Head of caudate nucleus (tissue), 42 donors: ENCODE measurements at places on chromosomes 1 and 21.
A peak's percentile ranks its signal among the peaks of the same experiment; 100 is the strongest.

DNA sequence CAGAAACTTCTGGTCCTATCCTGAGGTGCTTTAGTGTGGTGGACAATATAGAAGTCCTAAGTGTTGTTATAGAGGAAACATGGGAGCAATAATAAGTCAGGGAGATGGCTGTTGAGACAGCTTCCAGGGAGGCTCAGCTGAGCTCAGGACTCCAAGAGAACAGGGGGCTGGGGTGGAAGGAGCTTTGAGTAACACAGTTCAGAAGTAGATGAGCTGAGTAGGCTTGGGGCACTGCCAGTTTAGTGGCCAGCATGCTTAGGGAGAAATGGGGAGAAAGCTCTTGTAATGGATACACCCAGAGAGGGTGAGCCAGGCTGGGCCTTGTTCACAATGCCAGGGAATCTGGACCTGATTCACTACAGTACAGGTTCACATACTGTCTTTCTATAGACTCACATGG lies 201.6 kb downstream of the DAB1 start:
- no peak for DNase-seq

DNA sequence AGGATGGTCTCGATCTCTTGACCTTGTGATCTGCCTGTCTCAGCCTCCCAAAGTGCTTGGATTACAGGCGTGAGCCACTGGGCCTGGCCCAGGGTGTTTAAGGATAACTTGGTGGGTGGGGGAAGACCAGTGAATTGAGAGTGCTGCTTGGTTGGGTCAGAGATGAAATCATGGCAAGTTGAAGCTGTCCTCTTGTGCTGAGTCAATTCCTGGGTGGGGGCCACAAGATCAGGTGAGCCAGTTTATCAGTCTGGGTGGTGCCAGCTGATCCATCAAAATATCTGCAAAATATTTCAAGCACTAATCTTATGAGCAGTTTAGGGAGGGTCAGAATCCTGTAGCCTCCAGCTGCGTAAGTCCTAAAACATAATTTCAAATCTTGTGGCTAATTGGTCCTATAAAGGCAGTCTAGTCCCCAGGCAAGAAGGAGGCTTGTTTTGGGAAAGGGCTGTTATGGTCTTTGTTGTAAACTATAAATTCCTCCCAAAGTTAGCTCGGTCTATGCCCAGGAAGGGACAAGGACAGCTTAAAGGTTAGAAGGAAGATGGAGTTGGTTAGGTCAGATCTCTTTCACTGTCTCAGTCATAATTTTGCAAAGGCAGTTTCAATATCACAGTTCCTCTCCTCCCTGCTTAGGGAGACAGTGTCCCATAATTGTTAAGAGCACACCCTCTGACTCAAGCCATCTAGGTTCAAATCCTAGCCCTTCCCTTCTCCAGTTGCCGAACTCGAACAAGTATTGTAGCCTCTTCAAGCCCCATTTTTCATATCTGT lies 66.8 kb upstream of the BACH1 start:
- no peak for DNase-seq

- no peak for DNase-seq
These were observed 74.3 kb upstream of the IFNAR2 start for GRCh38 chr21:33155422-33155821.

- DNase-seq = no peak
These were observed 49.0 kb downstream of the SCCPDH start for GRCh38 chr1:246773213-246773641.

GRCh38 chr1:151759241-151759640 lies 4.1 kb downstream of the MRPL9 start:
- no peak for DNase-seq

GRCh38 chr1:245234217-245235081 lies 79.7 kb downstream of the KIF26B start:
- DNase-seq = peak; percentile 48

DNA sequence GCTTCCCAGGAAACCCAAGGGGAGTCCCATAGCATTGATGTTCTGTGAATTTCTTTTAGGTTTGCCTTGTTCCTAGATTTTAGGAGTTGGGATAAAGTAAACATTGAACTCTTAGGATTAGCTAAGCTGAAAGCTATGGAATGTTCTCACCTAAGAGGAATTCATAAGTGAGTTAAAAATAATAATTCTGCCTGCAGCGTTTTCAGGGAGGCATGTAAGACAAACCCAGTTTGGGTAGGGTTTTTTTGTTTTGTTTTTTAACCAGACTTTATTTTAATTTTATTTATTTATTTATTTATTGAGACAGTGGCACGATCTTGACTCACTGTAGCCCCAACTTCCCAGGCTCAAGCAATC lies 28.9 kb upstream of the CD101 start:
- no peak for DNase-seq

- DNase-seq = no peak
These were observed 60.7 kb downstream of the CDC14A start for GRCh38 chr1:100413035-100413434.
